Activated CD8-positive, alpha-beta memory T cell treated with anti-CD3 and anti-CD28 coated beads for 1 hour (primary cell): ENCODE measurements at places on chromosomes 2 and 18.

DNA sequence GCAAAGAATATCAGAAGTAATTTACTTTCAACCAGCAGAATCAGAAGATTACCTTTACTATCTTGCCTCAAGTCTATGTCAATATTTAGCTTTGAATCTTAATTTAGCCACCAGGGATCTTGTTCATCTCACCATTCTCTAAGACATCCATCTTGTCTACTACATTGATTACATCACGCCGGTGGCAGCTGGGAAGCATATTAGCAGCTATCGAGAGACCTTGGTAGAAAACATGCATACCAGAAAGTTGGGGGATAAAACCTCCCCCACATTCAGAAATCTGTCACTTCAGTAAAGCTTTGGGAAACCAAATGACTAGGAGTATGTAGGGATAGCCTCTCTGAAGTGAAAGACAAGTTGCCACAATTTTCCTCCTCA lies 703.8 kb upstream of the FSHR start:
- no peak for DNase-seq

GRCh38 chr2:240739797-240740196 lies 48.1 kb downstream of the AQP12A start:
- DNase-seq = peak; percentile 6

- DNase-seq = no peak
Observed at GRCh38 chr2:191029280-191029950, 15.4 kb upstream of the STAT1 start.

GRCh38 chr2:30177440-30177839 lies 30.6 kb downstream of the YPEL5 start:
- no peak for DNase-seq

DNA sequence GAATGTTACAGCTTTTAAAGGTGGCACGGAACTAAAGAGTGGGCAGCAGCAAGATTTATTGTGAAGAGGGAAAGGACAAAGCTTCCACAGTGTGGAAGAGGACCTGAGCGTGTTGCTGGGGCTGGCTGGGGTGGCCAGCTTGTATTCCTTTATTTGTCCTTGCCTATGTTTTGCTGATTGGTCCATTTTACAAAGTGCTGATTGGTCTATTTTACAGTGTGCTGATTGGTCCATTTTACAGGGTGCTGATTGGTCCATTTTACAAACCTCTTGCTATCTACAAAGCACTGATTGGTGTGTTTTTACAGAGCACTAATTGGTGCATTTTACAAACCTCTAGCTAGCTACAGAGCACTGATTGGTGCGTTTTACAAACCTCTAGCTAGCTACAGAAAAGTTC lies 109.7 kb upstream of the DDX18 start:
- DNase-seq = no peak

DNA sequence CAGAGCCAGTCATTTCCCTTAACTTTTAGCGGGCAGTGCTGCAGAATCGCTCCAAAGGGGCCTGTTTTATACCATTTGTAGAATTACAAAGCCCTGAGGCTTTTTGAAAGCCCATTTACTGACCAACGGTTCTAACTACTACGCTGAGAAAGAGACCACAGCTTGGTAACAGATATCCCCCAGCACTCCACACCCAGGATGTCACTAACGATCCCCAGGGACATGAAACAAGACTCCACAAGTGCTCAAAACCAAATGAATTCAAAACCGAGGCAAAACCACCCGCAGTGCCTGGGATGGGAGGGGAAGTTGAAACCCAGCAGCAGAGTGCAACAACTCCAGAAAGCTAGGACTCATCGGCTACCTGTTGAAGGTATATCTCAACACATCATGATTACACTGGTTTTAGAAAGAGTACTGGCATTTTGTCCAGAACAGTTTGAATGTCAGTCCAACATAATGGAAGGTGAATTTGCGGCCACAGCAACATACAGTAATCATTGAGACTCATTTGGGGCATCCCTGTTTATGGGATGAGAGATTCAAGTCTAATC lies 33.6 kb upstream of the LRP2 start:
- no peak for DNase-seq

DNA sequence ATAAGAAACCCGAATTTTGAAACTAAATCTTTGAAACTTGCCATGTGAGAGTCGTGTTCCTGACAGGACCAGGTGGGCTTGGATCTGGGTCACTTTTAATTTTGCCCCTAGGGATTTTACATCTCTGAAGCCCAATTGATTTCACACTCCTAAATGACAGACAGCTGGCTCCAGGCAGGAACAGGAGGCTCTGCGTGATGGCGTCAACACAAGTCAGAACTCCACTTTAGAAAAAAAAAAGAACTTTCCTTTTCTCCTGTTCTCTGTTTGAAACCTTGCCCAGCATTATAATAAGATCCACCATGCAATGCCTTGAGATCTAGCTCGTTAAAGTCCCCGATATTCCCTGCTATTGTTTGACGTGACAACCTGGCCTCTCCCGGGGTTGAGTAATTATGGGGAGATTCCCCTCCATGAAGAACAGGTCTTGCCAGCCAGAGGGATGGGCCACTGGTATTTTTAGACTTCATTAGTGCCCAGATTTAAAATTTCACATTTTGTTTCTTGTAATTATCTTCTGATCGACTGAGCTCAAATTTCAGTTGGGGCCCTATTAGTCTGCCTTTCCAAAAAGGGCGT lies 260.3 kb downstream of the KLHL29 start:
- no peak for DNase-seq

DNA sequence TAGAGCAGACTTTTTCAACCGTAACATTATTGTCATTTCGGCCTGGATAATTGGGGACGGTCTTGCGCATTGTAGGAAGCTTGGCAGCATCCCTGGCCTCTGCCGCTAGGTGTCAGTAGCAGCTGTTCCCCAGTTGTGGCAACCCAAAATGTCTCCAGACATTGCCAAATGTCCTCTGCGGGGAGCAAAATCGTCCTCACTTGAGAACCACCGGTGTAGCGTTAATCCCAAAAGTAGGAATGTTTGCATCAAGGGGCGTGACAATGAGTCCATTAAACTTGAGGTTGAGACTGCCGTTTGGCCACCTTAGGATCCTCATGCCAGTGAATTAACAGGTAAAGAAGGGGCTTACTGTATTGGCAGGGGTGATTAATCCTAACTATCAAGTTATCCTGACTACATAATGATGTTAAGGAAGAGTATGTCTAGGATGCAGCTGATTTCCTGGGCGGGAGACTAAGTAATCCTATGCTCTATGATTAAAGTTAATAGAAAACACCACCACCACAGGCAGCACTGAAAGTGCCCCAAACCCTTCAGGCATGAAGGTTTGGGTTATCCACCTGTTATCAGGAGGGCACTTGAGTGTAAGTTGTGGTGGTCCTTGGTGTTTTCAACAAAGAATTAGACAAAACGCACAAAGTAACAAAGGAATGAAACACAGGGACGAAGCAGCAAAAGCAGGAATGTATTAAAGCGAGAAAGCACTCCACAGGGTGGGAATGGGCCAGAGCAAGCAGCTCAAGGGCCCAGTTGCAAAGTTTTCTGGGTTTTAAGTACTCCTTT lies 4.9 kb upstream of the ZC3H8 start:
- peak; percentile 71 for DNase-seq

DNA sequence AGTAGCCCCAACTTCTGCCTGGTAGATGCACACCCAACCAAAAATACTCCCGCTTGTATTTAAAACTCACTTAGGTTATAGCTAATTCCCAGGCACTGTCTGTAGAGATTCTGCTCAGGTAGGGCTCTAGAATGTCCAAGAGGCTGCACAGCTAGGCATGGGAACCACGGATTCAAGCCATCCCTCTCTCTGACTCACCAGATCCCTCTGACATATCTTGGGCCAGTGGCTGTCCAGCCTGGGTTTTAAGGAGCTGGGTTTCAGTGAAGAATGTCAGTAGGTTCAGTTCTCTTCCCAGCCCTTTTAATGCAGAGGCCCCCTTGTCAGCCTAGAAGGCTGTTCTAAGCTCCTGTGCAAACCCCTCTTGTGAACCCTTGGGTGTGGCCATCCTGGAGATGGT lies 15.9 kb upstream of the IL1R1 start:
- DNase-seq = no peak

- no peak for DNase-seq
Observed at GRCh38 chr2:135909976-135910375, 33.7 kb upstream of the MCM6 start.

- no peak for DNase-seq
Observed at GRCh38 chr2:189402932-189403331, 38.3 kb upstream of the WDR75 start.

DNA sequence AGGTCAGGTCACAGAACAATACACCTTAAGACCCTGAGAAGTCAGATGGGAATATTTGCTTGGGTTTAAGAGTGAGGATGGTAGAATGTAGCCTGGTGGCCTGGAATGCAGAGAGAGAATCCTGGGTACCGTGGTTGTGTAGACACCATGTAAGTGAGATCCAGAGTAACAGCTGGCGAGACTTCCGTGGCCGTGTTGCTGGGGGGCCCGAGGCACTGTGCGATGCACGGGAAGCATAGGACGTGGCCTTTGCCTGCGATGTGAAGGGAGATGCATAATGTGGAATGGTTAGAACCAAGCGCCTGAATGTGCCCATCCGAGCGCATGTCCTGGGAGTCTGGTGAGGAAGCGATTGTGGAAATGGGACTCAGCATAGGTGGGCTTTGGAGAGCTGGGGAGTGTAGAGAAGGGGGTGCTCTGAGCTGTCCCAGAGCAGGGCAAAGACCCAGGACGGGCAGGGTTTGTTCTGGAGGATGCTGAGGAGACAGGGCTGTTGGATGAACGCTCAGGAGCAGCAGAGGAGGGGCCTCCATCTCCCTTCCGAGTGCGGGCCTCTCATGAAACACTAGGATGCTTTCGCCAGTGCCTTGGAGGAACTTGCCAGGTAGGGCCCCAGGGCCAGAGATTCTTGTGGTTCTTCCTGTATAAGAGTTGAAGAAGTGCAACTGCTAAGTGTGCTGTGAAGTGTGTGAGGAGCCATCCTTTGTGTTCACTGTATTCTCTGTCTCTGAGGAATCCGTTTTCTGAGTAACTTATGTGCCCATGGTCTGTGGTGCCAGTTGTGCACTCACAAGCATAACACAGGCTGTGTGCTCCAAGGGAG lies 7.1 kb downstream of the RNF144A start:
- DNase-seq = no peak

GRCh38 chr2:235903782-235904584 lies 264.2 kb downstream of the GBX2 start:
- DNase-seq = no peak

DNA sequence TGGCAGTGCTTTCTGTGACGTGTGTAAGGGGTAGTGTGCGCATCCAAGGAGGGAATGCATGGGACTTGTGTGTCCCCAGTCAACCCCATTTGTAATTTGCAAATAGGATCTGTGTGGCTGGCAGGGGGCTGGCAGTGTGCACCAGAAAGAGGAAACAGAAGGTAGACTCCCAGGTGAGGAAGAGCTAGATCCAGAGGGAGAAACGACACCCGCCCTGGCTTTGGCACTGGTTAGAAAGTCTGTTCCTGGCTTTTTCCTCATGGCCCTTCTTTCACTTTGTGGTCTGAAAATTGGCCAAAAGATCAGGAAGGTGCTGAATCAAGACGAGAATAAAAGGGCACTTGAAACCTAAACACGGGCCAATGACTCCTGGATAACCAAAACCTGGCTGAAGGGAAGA lies 33.3 kb downstream of the PRKCE start:
- DNase-seq = no peak

GRCh38 chr2:128531856-128532255 lies 213.2 kb upstream of the HS6ST1 start:
- no peak for DNase-seq

DNA sequence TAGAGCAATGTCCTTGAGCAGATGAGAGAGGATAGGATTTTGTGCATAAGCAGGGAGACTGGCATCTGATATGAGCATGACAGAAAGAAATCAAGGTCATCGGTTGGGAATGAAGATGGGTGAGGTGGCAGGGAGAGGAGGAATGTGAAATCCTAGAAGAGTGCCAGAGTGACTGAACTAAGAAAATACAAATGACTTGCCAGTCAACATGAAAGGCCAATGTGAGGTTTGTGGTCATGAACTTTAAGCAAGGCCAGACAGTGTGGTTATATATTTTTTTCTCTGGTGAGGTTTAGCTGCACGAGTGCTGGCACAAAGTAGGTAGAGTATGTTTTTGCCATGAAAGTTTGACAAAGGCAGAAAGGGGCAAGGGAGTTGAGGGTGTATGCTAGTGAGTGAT lies 21.2 kb downstream of the QPCT start:
- no peak for DNase-seq

- no peak for DNase-seq
Observed at GRCh38 chr2:108288534-108289106, at the start of gene SULT1C2. TSS of gene SULT1C2 (plus strand) at chr2:108288895. CDS start at chr2:108293668, 4,773 bp downstream.

GRCh38 chr2:194464964-194465638 lies 1191.9 kb upstream of the SLC39A10 start:
- DNase-seq = no peak

GRCh38 chr2:235096447-235096846 lies 144.6 kb downstream of the SH3BP4 start:
- DNase-seq = no peak

GRCh38 chr2:38797250-38797676 lies 19.3 kb downstream of the GEMIN6 start:
- DNase-seq = no peak

GRCh38 chr2:202377207-202377761 lies 1.2 kb downstream of the BMPR2 start:
- no peak for DNase-seq

- no peak for DNase-seq
Observed at GRCh38 chr2:104378853-104379374, 475.0 kb upstream of the POU3F3 start.

DNA sequence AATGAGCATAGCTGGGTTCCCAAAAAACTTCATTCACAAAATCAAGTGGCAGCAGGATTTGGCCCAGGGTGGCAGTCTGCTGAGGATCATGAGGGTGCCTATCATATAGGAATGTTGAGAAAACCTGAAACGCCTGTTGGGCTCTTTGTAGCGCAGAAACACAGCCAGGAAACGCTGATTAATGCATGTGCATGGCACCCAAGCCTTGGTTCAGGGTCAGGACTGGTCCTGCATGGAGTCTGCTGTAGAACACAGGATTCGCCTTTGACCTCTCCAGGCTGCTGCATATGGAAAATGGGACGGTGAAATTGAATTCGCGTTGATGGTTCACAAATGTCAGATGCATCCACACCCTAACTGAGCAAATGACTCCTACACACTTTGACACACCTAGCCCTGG lies 227.9 kb upstream of the COPS8 start:
- no peak for DNase-seq

DNA sequence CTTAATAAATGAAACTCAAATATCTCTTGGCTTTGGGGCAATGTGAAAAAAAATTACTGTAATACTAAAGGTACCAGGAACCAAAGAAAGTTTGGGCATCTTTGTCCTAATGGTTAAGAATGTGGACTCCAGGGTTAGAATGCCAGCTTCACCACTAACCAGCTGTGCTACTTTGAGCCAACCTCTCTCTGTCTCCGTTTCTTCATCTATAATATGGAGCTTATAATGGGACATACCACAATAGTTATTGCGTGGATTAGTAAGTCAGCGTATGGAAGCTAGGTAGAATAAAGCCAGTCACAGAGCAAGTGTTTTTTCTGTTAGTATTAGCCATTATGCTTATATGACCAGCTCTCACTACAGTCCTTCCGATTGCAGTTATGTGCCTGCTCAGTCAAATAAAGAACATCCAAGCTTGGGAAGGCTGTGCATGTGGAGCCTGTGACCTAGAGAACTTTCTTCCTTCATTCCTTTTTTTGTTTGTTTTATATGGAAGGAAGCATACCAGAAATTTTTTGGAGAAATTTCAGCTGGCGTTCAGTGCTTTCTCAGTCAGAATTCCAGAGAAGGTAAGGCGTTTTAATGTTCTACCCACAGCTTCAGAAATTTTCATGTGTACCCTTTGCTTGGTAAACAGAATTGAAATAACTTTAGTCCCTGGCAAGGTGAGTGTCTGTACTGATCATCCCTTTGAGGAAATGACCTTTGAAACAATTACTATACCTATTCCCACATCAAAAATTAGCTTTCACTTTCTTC lies 114.0 kb upstream of the RND3 start:
- DNase-seq = no peak

- no peak for DNase-seq
Observed at GRCh38 chr2:88540346-88540745, 86.9 kb downstream of the EIF2AK3 start.
